ENCODE measurements at places on chromosomes 16 and 17. TPM values are rescaled to one million over a fixed set of nuclear protein-coding genes. Genes with fewer than 3 reads are reported as not detected.

The ZSCAN10 gene
- not detected for total RNA-seq

The OR3A2 gene
- 0.67 TPM for total RNA-seq

The RUNDC3A gene
- 1.3 TPM for total RNA-seq

The KLHL10 gene
- 0.67 TPM for total RNA-seq

The HIC1 gene
- 2.1 TPM for total RNA-seq

The CCL13 gene
- total RNA-seq = not detected

The OR1F1 gene
- not detected for total RNA-seq

The CACNG1 gene
- total RNA-seq = not detected

The TAT gene
- total RNA-seq = not detected

The ITGAL gene
- total RNA-seq = not detected

The HCRT gene
- not detected for total RNA-seq

The KRTAP9-4 gene
- not detected for total RNA-seq

The SETD1A gene
- 8.5 TPM for total RNA-seq

The CES5A gene
- not detected for total RNA-seq

The TNS4 gene
- 170 TPM for total RNA-seq

GRCh38 chr16:13231365-13231764 lies 330.0 kb downstream of the SHISA9 start:
- DNase-seq = no peak

DNA sequence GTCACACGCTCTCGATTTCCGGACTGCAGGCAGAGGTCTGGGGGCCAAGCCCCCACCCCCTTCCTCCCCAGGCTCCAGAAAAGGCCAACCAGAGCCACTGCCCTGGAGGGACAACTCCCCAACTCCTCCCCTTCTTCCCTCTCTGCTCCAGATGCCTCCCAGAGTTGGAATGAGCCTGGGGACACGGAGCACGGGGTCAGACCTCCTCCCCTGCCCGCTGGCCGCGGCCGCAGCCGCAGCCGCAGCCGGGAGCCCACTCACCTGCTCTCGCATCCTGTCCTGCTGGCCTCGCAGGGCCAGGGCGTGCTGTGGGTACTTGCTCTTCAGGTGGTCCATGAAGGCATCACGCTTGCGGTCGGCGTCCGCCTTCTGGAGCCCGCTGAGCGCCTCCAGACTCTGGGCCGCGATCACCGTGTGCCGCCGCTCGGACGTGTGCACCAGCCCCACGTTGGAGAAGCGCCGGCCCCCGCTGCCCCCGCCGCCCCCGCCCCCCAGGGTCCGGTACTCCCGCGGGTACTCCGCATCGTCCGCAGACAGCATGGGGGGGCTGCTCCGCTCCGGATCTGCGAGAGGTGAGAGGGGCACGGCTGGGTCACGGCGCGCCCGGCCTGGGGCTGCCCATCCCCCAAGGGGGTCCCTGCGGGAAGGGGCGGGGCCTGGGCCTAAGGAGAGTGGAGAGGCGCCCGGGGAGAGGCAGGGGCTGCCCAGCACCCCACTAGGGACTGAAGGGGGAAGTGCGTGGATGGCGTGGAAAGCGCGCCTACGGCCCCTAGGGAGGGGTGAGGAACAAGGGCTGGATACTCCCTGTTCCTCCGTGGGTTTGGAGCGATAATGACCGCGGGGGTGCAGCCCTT lies 27.3 kb downstream of the SRCIN1 start:
- no peak for DNase-seq

- DNase-seq = no peak
Observed at GRCh38 chr17:58504826-58505351, 9.5 kb downstream of the MTMR4 start.

- no peak for DNase-seq
Observed at GRCh38 chr17:77429369-77429968, 288.7 kb downstream of the SEC14L1 start.

DNA sequence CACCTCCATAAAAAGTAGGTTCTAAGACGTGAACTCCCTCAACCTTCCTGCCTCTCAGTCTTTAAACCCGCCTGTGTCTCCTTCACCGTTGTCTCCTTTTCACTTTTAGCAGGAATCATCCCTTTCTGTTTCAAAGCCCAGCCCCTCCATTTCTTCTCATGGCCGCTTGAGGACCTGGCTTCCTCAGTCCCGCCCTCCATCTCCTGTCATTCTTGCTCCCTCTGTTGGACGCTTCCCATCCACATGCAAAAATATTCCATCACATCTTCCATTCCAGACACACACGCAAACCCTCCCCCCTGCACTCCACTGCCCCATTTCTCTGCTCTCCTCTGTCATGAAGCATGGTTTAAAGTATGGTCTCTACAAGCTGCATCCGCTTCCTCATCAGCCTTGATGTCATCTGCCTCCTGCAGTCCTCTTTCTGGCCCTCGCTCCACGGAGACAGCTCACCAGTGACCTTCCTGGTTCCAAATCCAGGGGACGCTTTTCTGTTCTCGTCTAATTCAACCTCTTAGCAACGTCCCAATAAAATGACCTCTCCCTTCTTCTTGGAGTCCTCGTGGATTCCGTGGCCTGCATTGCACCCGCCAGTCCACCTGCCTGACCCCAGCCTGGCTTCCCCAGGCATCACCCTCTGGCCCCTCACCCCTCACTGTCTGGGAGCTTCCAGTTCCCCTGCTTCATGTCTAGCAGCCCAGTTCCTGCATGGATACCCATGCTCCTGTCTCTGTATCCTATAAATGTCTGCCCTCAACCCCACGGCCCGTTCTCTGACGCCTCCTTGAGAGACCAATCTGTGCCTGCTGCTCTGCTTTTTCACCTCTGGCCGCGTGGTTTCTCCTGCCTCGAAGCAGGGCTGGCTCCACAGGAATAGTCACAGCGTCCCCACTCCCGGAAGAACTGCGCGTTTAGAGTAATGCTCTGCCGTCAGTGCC lies 26.2 kb downstream of the ANKRD40 start:
- DNase-seq = no peak

DNA sequence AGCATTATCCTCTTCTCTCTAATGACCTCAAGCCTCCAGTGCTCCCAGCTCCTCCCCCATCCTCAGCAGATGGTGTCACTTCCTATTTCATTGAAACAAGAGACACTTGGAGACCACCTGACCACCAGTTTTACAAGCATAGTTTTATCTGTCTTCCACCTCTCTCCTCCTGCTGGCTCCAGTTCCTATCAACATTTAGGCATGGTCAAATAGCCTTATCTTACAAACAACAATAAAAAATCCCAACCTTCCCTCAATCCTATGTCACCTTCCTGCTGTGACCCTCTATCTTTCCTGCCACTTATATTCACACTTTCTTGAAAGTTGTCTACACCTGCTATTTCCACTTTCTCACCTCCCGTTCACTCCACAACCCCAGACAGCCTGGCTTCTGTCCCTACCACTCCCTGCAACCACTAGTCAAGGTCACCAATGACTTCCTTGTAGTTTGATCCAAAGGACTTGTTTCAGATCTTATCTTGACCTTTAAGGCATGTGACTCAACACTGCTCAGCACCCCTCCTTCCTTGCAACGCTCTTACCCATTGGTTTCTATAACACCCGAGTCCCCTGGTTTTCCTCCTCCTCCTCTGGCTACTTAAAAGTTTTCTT lies 4.3 kb upstream of the NTN1 start:
- no peak for DNase-seq

- DNase-seq = no peak
Observed at GRCh38 chr16:89704281-89704680, 2.8 kb upstream of the SPATA2L start.

GRCh38 chr17:67655478-67656148 lies 62.1 kb upstream of the NOL11 start:
- no peak for DNase-seq

- no peak for DNase-seq
Observed at GRCh38 chr17:44922746-44923470, 7.6 kb upstream of the GFAP start.

- peak; percentile 86 for DNase-seq
Observed at GRCh38 chr16:31273676-31274075, 13.9 kb downstream of the ITGAM start.

DNA sequence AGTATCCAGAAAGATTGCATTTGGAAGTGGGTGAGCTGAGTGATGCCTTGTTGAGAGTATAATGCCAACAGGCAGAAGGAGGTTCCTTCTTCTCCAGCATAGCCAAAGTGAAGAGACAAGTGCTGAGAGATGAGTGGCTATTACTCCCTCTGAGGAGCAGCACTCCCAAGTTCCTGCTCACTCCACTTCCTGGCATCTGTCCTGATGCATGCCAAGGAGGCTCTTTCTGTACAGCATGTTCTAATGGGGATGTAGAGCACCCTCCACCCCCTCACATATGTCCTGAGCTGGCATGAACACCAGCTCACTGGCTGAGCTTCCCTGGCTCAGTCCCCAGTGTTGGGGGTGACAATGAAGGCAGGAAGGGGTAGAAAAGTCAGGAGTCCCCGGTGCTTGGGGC lies 44.2 kb upstream of the DNAH9 start:
- no peak for DNase-seq

DNA sequence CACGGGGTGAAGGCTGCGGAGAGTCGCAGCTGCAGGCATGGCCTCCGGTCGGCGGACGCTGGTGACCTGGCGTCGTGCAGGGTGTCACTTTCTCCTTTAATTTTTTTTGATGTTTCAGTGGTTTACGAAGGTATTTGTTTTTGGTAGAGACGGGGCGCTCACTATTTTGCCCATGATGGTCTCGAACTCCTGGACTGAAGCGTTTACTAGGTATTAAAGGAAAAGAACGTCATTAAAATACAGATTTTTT lies 17.1 kb downstream of the ZNF213 start:
- DNase-seq = no peak

GRCh38 chr16:11029948-11030347 lies 85.6 kb downstream of the CLEC16A start:
- DNase-seq = no peak

- no peak for DNase-seq
Observed at GRCh38 chr17:81615401-81615930, 21.4 kb downstream of the NPLOC4 start.

DNA sequence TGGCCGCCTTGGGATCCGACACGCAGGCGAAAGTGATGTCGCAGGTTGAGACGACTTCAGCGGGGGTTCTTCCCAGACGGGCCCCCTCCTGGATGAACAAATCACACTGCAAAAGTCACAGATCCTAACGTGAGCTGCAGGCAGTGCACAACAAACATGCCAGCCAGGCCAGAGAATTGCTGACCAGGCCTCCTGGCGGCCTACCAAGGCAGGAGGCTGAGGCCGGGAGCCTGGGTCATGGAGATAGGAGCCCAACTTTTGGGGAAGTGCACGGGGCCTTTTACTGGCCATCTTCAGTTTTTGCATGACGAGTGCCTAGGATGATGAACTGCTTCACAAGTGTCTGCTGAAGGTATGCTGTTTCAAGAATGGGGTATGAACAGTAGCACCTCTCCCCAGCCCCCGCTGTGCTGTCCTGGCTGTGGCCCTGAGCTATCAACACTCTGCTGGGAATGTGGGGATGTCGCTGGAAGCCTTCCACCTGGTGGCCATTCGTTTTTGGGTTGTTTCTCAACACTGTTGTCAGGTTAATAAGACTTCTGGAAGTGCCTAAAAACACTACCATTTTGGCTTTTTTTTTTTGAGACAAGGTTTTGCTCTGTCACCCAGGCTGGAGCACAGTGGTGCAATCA lies 12.2 kb upstream of the ROGDI start:
- no peak for DNase-seq

GRCh38 chr17:76354747-76355310 lies 1.1 kb upstream of the PRPSAP1 start:
- no peak for DNase-seq

DNA sequence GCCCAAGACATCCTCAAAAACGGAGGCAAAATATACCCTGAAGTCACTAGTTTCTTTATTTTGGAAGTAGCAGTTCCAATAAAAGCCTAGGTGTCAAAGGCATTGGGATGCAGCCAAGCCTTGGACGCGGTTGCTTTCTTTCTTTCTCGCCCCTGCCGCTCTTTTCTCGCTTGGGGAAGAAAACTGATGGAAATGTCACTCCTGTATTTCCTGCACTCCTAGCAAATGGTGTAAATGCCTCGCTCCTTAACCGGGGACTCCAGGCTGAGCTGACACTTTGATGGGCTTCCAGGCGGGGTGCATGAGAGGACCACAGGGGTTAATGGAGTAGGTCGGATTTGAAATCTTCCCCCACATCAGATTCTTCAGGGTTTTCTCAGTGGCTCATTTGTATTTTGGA lies 114.1 kb downstream of the FOXL1 start:
- no peak for DNase-seq

- no peak for DNase-seq
Observed at GRCh38 chr17:17153071-17153470, 53.1 kb downstream of the PLD6 start.

DNA sequence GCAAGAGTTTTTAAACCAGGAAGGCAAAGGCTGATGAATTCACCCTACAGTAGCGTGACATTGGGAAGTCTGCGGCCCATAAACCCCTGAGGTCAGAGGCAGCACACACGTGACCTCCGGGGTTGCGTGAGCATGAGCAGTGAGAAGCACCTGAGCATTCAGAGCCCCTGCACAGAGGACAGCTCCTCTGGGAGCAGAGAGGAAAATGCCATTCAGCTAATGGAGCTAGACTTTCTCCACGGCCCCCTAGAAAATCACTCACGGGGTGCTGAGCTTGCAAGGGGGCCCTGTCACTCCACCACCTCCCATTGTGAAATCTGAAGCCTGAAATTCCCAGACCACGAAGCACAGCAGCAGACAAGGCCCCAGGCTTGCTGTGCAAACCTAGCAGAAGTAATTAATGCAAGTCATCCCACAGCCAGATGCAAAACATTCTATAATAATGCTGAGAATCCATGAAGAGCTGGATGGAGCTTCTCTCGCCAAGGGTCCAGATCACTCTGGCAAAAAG lies 114.9 kb upstream of the RCVRN start:
- no peak for DNase-seq

GRCh38 chr17:81285179-81285878 lies 9.8 kb downstream of the SLC38A10 start:
- no peak for DNase-seq

DNA sequence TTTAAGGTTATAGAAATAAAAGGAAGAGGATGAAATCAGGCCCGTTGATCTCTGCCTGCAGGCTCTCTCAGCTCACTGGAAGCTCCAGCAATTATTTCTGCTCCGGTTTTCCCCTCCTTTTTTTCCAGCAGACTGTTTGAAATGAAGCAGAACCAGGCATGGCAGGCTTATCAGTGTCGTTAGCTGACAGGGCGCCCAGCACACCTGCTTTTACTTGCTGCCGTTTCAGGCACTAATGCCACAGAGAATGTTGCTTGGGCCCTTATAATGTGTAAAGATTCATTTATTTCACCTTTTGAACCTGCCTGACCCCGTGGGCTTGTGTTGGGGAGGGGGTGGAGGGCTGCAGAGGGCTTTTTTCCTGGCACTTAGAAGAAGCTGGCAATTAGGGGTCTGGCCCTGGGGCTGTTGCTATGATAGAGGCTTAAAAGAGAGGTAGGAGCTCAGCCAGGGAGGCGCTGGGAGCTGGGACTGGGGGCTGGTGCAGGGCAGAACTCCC lies 108.1 kb downstream of the IRX3 start:
- DNase-seq = no peak

- no peak for DNase-seq
Observed at GRCh38 chr17:33389504-33390135, 96.5 kb upstream of the ASIC2 start.

DNA sequence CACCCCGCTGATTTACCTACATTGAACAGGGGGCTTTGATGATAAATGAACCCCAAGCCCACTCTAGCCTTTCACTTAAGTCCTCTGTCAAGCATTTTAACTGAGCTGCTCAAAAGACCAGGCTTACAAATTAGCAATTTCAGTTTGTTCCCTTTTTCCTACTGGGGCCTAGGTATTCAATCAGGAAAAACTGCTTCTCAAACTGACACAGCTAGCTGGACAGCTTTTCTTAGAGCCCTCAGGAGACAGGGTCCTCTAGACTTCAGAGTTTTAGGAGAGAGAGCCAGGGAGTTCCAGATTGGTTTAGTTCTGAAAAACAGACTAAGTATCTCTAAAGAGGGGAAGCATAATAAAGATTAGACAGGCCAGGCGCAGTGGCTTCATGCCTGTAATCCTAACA lies 6.2 kb upstream of the HEXIM2 start:
- DNase-seq = no peak

- no peak for DNase-seq
Observed at GRCh38 chr16:88503374-88503770, 50.3 kb downstream of the ZFPM1 start.

All from mammary epithelial cell (primary cell).